ENCODE measurements at places on chromosomes 13 and 19.

GRCh38 chr19:30367421-30367820, 4.8 kb upstream of the ZNF536 start:
- DNase-seq, result no peak
- no peaks in the 10 kb centered on the region for H3K4me1 ChIP-seq
- H3K4me3 ChIP-seq, result no peak overlapping the region
- no peaks in the 10 kb centered on the region for H3K36me3 ChIP-seq
- H3K27me3 ChIP-seq, result peaks cover 3% of the 10 kb centered on the region

- DNase-seq, result peak; percentile 54
- H3K4me3 ChIP-seq, result no peak within 1 kb of the TSS
- no peaks in the 10 kb centered on the region for H3K4me1 ChIP-seq
- no peak within 1 kb of the TSS for H3K27ac ChIP-seq
- H3K27me3 ChIP-seq, result peaks cover 1% of the 10 kb centered on the region
Observed at GRCh38 chr19:58033741-58034476, at the start of gene ZSCAN1. Gene ZSCAN1, plus strand, starts transcription at chr19:58034025. Its CDS starts 3,812 bp downstream, at chr19:58037837.

DNA sequence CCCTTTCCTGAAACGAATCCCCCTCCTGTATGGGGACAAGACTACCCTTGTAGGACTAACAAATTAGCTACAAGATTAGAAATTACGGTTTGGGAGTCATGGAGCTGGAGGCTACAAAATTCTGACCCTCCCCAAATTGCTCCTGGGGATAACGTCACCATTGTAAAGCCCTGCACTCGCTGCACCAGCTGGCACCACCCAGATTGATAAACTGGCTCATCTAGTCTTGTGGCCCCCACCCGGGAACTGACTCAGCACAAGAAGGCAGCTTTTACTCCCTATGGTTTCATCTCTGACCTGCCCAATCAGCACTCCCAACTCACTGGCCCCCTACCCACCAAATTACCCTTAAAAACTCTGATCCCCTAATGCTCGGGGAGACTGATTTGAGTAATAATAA, 150.6 kb upstream of the TSC22D1 start:
- no peak for DNase-seq
- H3K27me3 ChIP-seq, result peaks cover 8% of the 10 kb centered on the region
- H3K4me1 ChIP-seq, result no peaks in the 10 kb centered on the region
- no peak overlapping the region for H3K4me3 ChIP-seq
- H3K36me3 ChIP-seq, result no peaks in the 10 kb centered on the region

- no peaks in the 10 kb centered on the region for H3K4me1 ChIP-seq
- H3K36me3 ChIP-seq, result no peaks in the 10 kb centered on the region
- H3K4me3 ChIP-seq, result no peak overlapping the region
- no peak for DNase-seq
Observed at GRCh38 chr13:102128216-102128810, 273.5 kb downstream of the FGF14 start.

DNA sequence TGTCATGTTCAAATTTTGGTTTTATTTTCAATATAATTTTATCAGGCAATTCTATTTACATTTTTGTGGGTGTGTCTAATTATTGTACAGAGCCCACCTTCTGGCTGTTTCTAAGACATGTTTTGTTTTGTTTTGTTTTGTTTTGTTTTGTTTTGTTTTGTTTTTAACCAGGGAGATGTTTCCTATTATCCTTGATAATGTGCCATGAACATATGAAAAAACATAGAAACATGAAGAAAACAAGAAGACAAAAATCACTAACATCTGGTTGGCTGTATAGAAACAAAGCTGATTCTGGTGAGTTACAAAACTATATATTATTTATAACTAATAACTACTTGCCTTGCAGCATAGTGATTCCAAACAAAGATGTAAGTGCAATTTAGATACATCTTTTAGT, 128.1 kb upstream of the TRPC4 start:
- no peak for DNase-seq
- no peaks in the 10 kb centered on the region for H3K36me3 ChIP-seq
- H3K27me3 ChIP-seq, result no peaks in the 10 kb centered on the region
- H3K4me1 ChIP-seq, result no peaks in the 10 kb centered on the region
- no peak overlapping the region for H3K27ac ChIP-seq

GRCh38 chr13:51236491-51236792, 14.2 kb downstream of the FAM124A start:
- no peaks in the 10 kb centered on the region for H3K4me1 ChIP-seq
- H3K36me3 ChIP-seq, result no peaks in the 10 kb centered on the region
- H3K27me3 ChIP-seq, result peaks cover 15% of the 10 kb centered on the region

- DNase-seq, result no peak
- H3K36me3 ChIP-seq, result no peaks in the 10 kb centered on the region
- H3K27me3 ChIP-seq, result no peaks in the 10 kb centered on the region
- H3K4me1 ChIP-seq, result no peaks in the 10 kb centered on the region
- H3K4me3 ChIP-seq, result no peak overlapping the region
Observed at GRCh38 chr13:34430294-34430693, 511.8 kb upstream of the NBEA start.

GRCh38 chr19:52622261-52622660, 15.9 kb downstream of the ZNF83 start:
- H3K27me3 ChIP-seq, result no peaks in the 10 kb centered on the region
- DNase-seq, result no peak
- no peak overlapping the region for H3K27ac ChIP-seq
- H3K4me1 ChIP-seq, result peaks cover 2% of the 10 kb centered on the region

GRCh38 chr13:91219201-91219600, 128.3 kb upstream of the MIR17HG start:
- H3K27ac ChIP-seq, result no peak overlapping the region
- H3K4me1 ChIP-seq, result no peaks in the 10 kb centered on the region
- no peak for DNase-seq

GRCh38 chr19:42514449-42514848, 13.8 kb downstream of the CEACAM1 start:
- DNase-seq, result no peak
- no peak overlapping the region for H3K4me3 ChIP-seq
- H3K4me1 ChIP-seq, result peaks cover 29% of the 10 kb centered on the region
- peaks cover 55% of the 10 kb centered on the region for H3K36me3 ChIP-seq

DNA sequence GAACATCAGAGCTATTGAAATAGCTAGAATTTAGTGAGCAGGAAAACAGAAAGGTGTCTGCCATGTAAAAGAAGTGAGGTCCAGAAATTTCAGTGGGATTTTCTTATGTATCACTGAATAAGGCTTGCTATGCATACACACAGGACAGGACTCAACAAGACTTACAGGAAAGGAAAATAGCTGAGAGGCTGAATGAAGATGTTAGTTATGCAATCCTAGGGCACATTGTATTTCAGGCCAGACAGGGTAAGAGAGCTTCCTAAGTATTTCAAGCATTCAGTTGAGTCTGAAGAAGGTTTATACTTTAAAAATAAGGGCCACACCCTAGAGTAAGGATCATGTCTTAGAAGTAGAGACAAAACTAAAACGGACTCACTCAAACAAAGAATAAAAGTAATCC, 419.9 kb upstream of the PRR20A start:
- H3K4me3 ChIP-seq, result no peak overlapping the region
- no peaks in the 10 kb centered on the region for H3K27me3 ChIP-seq
- H3K36me3 ChIP-seq, result no peaks in the 10 kb centered on the region
- no peaks in the 10 kb centered on the region for H3K4me1 ChIP-seq

DNA sequence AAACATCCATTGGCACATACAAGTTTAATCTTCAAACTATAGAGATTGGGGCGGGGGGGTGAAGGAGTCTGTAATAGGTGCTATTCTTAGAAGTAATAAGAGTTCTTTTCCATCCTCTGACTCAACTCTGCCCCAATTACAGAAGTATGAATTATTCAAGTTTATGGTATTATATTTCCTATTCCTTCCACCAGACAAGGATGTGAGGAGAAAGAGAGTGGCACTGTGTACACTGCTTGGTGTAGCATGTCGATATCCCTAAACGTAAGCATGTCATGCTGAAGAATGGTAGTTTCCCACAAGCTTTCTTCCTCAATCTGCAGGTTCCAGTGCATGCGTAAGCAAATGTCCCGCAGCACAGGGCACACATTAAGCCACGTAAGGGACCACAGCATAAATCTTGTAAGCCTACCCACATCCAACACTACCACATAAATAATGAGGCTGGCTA, 14.1 kb downstream of the BRD4 start:
- peaks cover 11% of the 10 kb centered on the region for H3K36me3 ChIP-seq
- H3K4me1 ChIP-seq, result peaks cover 74% of the 10 kb centered on the region
- no peaks in the 10 kb centered on the region for H3K27me3 ChIP-seq
- peak overlapping the region; percentile 78 for H3K27ac ChIP-seq

DNA sequence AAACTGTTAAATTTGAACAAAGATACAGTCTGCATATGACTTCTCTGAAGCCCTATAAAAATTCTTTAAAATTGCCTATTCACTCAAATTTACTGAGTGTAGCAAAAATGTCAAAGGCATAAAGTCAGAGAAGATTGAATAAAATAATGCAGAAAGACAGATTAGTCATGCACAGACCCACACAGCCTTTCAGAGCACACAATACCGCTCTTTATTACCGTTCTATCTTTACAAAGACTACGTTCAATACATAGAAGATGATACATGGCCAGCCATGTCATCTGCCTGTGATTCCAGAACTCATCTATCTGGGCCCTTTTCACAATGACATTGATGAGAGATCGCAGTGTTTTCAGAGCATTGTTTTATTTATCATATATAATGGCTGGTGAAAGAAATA, 107.2 kb downstream of the URI1 start:
- no peak overlapping the region for H3K4me3 ChIP-seq
- H3K27ac ChIP-seq, result no peak overlapping the region
- H3K36me3 ChIP-seq, result no peaks in the 10 kb centered on the region
- H3K4me1 ChIP-seq, result no peaks in the 10 kb centered on the region

- peak overlapping the region; percentile 96 for H3K27ac ChIP-seq
- peak overlapping the region; percentile 91 for H3K4me3 ChIP-seq
- peaks cover 4% of the 10 kb centered on the region for H3K27me3 ChIP-seq
- DNase-seq, result no peak
- peaks cover 38% of the 10 kb centered on the region for H3K4me1 ChIP-seq
Observed at GRCh38 chr19:49849433-49850220, 1.3 kb upstream of the PTOV1 start.

DNA sequence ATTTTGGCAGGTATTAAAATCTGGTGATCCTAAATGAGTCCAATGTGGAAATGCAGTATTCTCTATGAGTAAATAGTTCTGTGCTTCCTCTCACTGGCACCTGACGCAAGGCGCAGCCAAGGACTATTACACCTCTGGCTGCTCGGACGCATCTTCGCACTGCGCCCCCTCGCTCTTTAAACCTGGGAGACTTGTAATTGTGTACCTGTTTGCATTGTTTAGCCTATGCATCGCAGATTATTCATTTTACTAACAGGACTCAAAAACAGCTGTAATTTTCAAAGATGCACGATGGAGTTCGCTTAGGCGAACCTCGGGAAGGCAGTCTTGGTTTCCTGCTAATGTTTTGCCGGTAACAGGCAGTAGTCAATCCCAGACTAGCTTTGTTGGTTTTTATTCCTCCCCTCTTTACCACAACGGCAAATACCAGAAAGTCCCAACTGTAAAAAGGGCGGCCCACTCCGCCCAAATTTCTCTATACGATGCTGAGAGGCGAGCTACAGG, 113.2 kb downstream of the KCNRG start:
- peaks cover 54% of the 10 kb centered on the region for H3K4me1 ChIP-seq
- peak; percentile 78 for DNase-seq
- H3K27me3 ChIP-seq, result peaks cover 33% of the 10 kb centered on the region
- peak overlapping the region; percentile 77 for H3K4me3 ChIP-seq
- H3K27ac ChIP-seq, result peak overlapping the region; percentile 91

GRCh38 chr13:44046428-44046827, 166.7 kb downstream of the LACC1 start:
- no peak overlapping the region for H3K4me3 ChIP-seq
- H3K27ac ChIP-seq, result no peak overlapping the region
- H3K27me3 ChIP-seq, result peaks cover 19% of the 10 kb centered on the region

- H3K4me1 ChIP-seq, result peaks cover 6% of the 10 kb centered on the region
- no peak overlapping the region for H3K4me3 ChIP-seq
Observed at GRCh38 chr13:40355126-40355724, 311.2 kb downstream of the FOXO1 start.

DNA sequence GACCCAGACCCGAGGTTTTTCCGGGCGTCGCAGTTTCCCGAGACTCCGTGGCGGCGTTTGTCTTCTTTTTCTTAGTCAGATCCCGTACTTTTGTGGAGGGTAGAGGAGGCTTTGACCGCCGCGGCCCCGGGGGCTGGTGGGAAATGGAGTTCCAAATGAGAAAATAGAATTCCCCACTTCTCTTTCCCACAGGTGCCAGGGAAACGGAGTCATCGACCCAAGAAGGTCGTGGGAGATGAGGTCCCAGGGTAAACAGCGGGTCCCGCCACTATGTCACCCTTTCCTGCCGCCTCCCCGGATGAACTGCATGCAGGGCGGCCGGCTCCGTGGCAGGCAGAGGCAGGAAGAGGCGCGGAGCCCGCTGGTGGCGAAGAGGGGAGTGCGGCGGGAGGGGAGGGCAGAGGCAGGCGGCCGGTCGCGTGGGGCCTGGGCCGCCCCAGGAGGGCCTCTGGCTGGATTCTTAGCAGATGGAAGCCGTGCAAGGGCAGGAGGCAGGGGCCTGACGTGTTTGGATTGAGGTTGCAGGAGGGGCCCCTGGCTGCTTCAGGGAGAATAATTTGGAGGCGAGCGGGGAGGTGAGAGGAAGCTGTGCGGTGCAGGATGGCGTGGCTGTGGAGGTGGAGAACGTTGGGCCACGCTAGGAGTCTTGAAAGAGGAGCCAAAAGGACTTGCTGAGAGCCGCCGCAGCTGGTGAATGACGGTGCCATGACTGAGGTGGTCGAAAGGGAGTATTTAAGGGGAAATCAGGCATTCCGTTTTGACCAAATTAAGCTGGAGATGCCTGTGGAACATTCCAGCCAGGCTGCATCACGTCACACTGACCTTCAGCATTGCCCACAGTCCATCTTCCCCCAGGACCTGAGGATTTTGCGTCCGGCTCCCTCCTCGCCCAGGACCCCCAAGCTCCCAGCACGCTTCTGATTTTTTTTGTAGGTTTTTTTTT, 11.7 kb downstream of the CYTH2 start:
- H3K4me1 ChIP-seq, result peaks cover 19% of the 10 kb centered on the region
- peak overlapping the region; percentile 87 for H3K4me3 ChIP-seq
- H3K36me3 ChIP-seq, result peaks cover 10% of the 10 kb centered on the region
- DNase-seq, result peak; percentile 90
- peak overlapping the region; percentile 90 for H3K27ac ChIP-seq
- H3K27me3 ChIP-seq, result no peaks in the 10 kb centered on the region

GRCh38 chr13:42040730-42041010, 7.8 kb upstream of the DGKH start:
- peaks cover 6% of the 10 kb centered on the region for H3K36me3 ChIP-seq
- H3K4me3 ChIP-seq, result peak overlapping the region; percentile 83
- DNase-seq, result no peak
- H3K27ac ChIP-seq, result no peak overlapping the region
- H3K27me3 ChIP-seq, result peaks cover 31% of the 10 kb centered on the region
